ENCODE measurements at places on chromosomes 2 and 18.

GRCh38 chr2:222000326-222000725, 298.5 kb downstream of the PAX3 start:
- no peak for DNase-seq

GRCh38 chr18:6406075-6406909, 8.4 kb downstream of the L3MBTL4 start:
- DNase-seq = no peak

DNA sequence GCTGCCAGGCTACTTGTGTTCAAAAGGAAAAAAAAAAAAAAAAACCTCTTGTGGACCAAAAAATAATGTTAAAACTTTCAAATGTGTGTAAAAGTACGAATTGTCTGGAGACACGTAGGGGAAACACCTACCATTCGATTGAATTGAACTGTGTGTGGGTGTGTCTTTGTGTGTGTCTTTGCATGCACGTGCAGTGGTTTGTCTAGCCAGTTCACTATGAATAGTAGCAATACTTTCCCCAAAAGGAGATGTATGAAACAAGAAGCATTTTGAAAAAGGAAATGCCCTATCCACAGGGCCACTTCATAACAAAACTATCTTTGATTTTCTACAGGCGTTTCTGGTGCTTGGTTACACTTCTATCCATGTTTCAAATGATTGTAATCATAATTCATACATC, 186.8 kb downstream of the RPRM start:
- DNase-seq = no peak

DNA sequence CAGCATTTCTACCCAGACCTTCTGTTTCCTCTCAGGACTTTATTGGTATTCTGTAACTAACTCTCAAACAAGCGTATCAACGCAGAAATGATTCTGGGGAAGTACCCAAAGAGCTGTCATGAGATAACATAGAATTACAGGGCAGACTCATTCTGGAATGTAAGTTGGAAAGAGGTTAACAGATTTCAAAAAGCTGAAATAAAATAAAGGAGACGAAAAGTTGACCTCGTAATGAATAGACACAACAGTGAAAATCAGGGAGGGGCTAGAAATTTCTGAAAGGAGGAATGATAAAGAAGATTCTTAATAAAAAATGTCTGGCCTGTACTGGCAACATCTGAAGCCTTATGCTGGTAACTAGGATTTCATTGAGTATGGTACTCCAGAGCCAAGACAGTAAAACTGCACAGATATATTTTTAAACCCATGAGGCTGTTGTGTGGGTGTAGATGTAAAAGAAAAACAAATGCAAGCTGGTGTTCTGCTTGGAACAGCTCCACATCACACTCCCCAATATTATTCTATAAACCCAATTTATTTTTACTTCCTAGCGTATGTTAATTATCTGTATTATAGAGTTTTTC, 23.9 kb downstream of the RBMS1 start:
- no peak for DNase-seq

GRCh38 chr18:14747513-14748474, at the start of gene ANKRD30B:
Gene ANKRD30B (plus strand): TSS chr18:14748172. CDS start chr18:14748420, 248 bp downstream.
- no peak for DNase-seq

DNA sequence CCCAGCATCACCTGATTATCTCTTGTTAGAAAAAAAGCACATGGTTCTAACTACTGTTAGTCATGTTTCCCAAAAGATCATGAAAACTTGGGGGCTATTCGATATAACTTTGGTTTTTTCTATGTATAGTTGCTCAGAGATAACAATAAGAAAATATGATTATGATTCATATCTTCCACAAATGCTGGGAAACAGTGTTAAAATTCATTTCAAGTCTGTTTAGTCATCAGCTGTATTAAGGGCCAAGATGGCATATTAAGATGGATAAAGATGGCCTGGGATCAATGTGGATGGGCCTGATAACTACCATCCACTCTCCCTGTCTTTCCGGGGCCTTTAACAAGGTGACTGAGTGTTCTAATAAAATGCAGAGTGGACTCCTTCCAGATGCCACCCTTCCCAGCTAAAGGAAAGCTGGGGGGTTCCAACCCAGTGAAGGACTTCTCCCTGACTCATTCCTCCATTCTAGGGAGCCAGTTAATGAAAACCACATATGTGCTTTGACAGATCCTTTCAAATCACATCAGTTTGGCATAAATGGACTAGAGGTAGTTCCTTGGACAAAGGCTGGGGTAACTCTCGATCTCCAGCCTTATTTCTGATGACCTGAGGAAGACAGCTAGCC, 221.6 kb downstream of the VAPA start:
- no peak for DNase-seq

- no peak for DNase-seq
Measured at GRCh38 chr2:19125901-19126680, 232.3 kb downstream of the OSR1 start.

GRCh38 chr2:218272531-218273212, 2.4 kb downstream of the PNKD start:
- peak; percentile 51 for DNase-seq

DNA sequence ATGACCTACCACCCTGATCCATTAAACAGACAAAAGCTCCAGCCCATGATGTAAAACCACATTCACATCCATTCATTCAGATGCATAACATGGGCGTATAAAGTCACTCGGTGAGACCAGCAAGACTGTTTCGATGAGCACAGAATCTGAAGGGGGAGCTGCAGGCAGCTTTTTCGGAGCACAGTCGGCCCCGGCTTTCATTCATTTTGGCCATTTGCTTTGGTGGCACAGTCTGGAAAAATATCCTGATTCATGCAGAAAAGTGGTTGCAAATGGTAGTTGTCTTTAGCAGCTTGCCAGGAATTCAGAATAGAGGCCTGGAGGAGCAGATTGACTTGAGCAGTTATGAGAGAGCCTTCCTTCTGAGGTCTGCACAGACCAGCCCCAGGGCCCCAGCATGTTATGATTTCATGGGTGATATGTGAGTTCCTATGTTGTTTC, 11.2 kb downstream of the ARID5A start:
- DNase-seq = no peak

DNA sequence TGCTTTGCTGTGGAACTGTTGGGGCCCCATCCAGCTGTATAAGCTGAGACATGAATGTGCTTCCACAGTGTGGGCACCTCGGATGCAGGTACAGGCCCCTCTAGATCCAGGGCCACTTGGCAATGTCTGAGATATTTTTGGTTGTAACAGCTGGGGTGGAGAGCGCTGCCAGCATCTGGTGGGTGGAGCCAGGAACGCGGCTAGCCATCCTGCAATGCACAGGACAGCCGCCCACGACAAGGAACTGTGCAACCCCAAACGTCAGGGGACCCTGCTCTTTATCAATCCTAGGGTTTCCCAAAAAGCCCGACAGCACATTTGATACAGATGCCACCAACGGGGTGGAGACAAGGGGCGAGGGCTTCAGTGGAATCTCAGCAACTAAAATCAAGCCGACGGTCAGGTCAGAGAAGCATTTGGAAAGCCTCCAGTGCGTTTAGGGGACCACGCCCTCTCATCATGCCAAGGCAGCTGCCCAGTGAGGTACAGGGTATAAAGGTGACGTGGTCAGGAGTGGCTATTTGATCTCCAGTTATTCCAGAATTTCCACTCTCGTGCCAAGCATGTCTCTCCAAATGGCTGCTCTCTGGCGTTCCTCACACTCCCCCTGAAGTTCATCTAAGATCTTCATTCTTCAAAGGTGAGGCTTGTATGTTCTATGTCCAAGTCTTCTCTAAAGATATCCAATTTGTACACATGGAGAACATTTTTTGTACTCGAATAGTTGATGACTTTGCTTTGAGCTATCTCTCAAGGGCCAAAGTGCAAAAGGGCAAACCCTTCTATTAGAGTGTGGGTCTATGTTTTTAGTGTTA, 55.7 kb downstream of the LRRFIP1 start:
- DNase-seq = no peak

DNA sequence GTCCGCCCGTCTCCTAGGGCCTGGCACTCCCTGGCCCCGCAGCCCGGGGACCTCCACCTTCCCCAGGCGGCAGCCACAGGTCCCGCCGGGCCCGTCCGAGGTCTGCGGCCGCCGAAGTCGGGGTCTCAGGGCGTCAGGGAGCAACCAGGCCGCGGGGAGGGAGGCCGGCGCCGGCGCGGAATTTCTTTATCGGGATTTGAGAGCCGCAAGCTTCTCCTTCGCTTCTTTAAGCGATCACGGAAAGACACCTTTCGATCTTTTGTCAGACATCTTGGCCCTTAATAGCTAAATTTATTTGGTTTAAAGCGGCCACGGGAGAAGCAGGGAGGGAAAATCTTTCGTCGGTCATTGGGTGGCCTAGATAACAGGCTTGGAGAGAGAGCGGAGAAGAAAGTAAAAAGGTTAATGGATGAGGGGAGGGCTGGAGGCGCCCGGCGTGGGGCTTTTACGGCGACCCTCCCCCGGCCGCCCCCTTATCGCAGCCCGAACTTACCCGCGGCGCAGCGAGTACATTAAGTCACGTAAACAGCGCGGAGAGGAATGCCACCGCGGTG, 4.3 kb upstream of the GATA6 start:
- DNase-seq = no peak

GRCh38 chr2:2302359-2302758, 28.7 kb downstream of the MYT1L start:
- DNase-seq = no peak

- DNase-seq = no peak
Measured at GRCh38 chr2:45962177-45962921, 310.9 kb downstream of the PRKCE start.

- DNase-seq = no peak
Measured at GRCh38 chr2:66346231-66346664, 88.7 kb upstream of the MEIS1 start.

DNA sequence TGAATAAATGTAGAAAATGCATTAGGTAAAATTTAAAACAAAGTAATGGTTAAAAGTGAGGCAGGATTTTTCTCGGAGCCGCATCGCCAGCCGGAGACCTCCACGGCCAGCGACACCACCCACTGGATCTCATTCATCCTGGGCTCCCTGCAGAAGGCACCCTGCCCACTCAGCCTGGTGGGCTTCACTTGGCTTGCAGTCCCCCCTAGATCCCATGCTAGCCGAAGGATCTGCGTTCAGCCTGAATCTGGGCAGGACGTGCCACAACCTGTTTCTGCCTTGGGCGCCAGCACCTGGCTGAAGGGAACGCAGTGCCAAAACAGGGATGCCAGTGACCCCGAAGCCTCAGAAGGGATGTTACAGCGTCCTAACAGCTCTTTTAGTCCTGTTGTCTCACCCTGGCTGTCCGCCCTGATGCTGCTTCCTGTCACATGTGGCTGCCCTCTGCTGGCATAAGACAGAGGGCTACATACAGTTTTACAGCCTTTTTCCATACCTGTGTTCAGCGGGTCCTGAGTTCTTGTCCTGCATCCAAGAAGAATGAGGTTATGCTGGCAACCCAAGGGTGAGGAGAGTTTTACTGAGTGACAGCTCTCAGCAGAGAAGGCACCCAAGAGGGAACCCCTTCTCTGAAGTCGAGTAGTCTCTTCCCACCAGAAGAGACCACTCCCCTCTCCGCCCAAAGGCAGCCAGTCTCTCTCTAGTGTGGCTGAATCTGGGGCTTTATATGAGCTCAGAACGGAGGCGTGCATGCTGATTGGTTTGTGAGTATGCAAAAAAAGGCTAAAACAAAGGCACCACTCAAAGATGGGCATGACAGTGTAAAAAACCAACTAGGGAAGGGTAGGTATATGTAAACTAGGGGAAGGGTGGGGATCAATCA, 173.1 kb upstream of the GYPC start:
- no peak for DNase-seq

DNA sequence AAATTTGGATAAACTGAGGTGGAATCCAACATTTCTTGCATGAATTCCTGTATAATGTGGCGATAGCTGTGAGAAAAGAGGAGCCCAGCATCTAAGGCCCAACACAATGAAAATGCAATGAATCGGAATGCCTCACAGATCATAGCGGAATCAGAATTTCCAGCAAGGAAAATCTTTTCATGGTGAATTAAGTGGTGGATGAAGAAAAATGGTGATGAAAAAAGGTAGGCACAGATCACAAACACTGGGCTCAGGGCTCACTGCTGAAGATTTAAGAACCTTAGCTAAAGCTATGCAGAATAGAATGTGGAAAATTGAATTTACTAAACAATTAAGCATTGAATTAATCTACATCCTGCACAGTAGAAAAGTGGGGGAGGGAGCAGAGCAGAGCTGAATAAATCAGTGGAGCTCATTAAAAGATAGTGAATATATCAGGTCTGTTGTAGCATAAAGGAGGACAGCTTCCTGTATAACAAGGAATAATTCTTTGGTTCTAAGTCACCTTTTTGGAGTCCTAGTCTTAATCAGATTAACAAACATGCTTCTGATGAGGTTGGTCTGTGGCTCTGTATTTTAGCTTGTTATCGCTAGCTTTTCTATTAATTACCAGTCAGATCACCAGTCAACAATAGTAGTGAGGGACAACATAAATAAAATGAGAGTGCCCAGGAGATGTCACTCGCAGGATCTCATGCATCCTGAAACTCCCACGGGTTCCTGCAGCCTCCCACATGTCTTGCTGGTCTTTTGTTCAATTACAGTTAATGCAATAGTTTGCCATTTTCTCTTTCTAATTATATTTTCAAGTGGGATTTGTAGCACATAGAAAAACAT, 27.0 kb downstream of the MEIS1 start:
- no peak for DNase-seq

DNA sequence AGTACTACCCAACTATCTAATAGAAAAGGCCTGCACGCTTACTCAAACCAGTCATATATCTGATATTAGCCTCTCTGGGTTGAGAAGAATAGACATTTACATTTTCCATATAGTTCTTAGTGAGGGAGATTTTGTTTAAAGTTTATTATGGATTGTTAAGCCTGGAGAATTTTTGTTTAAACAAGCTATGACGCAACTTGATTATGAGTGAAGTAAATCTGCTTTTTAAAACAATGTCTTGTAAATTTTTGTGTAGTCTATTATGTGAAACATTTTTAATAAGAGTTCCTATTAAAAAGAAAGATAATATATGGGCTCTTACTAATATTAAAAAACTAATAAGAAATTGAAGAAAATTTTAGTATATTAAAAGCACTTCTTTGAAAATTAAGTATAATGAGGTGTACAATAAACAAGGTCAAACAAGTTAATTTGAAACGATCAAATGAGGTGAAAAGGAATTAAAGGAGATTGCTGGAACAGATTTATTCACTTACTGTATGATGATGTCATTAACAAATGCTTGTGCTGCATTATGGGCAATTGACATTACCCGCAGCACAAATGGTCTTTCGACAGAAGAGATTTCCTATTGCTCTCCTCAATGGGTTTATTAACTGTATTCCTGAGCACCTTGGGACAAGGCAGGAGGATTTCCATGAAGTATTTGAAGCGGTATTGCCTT, 229.2 kb upstream of the SMIM21 start:
- no peak for DNase-seq
